ENCODE measurements at places on chromosomes 12 and 14.

DNA sequence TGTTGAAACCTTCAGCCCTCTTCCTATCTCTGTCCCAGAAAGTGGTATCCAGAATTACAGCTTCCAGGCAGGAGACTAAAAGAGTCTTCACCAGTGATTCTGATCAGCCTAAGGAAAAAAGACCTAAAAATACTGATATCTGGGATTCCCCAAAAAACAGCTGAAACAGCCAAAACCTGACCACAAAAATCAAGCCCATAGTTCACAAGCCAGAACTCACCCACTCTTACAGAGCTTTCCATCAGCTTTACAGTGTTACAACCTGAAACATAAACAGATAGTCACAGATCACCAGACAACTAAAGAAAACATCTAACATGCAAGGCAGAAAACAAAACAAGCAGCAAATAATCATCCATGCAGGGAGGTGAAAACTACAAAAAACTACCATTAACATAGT, 26.0 kb upstream of the TSPAN8 start:
- DNase-seq: no peak

DNA sequence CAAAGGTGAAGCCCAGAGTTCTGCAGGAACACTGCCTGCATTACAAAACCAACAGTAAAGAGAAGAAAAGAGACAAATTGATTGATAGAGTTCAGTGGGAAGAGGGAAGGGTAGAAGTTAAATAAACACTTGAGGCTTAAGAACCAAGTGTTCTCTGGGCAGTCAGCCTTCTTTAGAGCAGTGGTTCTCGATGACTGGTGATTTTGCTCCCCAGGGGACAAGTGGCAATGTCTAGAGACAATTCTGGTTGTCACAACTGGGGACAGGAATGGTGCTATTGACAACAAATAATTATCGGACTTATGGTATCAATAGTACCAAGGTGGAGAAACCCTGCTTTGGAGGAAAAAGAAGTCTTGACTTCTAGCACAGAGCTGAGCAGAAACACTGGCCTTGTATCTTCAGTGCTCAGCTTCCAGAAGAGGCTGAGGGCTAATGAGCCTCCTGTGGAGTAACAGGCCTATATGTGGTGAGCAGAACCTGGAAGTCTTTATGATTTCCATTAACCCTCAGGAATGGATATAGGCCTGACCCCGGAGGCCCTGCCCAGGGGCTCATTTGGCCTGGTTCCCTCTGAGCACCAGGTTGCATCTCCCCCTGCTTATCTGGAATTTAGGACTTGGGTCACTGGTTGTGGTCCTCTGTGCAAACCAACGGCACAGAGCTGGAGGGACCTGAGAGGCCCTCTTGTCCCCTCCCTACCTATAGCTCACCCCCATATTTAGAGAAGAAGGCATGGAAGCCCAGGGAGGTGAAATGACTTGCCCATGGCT, 204.6 kb upstream of the PWP1 start:
- peak; percentile 26 for DNase-seq

DNA sequence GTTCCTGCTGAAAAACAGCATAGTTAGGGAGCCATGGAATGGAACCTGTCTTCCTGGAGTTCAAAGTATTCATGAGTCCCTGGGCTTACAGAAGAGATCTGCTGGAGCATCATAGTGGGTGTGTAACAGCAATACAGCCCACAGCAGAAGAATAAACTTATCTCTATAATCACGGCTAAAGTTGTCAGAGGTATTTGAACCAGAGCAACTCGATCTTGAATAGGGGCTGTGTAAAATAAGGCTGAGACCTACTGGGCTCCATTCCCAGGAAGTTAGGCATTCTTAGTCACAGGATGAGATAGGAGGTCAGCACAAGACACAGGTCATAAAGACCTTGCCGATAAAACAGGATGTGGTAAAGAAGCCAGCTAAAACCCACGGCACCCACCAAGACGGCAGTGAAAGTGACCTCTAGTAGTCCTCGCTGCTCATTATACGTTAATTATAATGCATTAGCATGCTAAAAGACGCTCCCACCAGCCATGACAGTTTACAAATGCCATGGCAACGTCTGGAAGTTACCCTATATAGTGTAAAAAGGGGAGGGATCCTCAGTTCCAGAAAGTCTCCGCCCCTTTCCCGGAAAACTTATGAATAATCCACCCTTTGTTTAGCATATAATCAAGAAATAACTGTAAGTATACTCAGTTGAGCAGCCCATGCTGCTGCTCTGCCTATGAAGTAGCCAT, 223.4 kb downstream of the PCNX1 start:
- no peak for DNase-seq

DNA sequence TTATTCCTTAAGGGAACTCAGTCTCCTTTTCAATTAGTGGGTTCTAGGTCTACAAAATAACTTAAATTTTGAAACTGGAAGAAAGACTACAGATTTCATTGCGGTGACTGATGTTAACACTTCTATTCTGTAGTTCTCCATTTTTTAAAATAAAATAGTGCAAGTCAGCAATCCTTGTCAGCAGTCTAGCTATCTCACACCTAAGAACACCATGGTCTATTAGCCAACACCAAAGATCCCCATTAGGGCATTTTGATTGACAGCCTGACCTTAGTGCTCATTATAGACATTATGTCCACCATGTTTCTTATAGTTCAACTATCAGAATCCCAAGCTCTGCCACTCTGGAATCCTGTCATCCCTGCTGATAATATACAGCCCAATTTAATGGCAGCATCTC, 27.4 kb downstream of the GPR65 start:
- no peak for DNase-seq

- DNase-seq: no peak
Measured at GRCh38 chr14:99028521-99028920, 243.5 kb downstream of the BCL11B start.

GRCh38 chr14:35342489-35343010, 50.4 kb downstream of the PSMA6 start:
- no peak for DNase-seq

GRCh38 chr14:71264260-71264659, 357.0 kb downstream of the PCNX1 start:
- no peak for DNase-seq

DNA sequence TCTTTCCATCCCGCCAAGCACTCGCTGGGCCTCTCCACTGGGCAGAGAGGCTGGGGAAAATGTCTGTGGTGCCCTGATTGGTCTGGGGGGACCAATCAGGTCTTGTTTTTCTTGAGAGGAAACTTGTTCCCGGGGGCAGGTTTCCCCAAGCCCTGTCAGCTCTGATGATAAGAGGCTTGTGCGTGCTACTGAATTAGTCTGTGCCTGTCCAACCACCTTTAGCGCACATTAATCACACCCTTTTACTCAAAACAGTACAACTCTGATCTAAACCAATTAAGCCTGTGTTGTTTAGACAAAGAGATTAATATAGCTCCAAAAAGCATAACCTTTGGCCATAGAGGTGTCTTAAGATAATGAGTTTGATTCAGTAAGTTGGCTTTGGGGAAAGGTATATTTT, 580.4 kb downstream of the VRK1 start:
- DNase-seq: no peak

DNA sequence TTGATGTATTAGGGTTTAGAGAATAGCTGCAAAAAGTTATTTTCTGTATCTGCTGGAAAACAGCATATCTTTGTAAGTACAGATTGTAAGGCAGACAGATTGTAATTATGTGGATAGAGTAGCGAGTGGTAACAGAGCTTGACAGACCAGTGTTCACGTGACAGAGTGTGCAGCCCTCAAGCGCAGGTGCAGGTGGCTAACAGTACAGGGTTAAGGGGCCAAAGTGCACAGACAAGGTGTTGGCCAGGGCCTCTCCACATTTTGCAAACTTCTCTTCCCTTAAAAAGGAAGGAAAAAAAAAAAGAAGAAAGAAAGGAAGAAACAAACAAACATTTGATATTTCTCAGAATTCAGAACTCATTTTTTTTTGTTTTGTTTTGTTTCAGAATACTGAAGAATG, 25.2 kb upstream of the KLHL42 start:
- DNase-seq: no peak

- no peak for DNase-seq
Measured at GRCh38 chr12:53198486-53199110, 8.5 kb downstream of the ITGB7 start.
